Colonic mucosa (tissue), 4 donors: ENCODE measurements at places on chromosomes 2 and 18.

DNA sequence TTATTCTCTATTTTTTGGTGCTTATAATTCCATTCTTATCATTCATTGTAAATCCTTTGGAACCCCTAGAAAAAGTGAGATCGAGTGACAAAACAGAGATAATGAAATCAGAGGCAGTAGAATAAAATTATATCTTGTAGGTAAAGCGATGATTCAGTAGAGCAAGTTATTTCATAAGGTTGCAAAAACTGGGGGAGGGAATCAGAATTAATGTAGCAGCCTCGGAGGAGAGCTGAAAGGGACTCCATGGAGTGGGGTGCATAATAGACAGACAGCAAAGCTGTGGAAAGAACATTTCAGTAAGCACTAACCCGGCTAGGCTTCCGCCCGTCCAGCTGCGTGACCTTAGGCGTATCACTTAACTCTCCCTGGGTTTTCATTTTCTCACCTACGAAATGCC lies 289.7 kb downstream of the EN1 start:
- DNase-seq: no peak

DNA sequence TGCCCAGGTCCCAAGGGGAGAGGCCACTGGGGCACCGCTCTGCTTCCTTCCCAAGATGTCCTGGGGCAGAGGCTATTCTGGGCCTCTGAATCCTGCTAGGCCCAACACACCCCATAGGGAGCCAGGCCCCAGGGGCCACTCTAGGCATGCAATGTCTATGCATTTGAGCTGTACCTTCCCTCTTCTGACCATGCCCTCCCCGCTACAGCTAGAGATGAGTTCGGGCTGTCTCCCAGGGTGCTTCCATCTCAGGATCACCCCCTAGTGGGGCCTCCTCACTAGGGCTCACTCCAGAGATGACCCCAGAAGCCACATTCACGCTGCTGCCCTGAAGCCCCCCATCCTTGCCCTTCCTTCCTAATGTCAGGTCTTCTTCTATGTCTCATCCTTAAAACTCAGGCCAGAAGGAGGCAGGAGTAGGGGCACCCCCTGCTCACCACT lies 54.4 kb downstream of the TNS1 start:
- DNase-seq: no peak

- DNase-seq: peak; percentile 18
Measured at GRCh38 chr18:47149457-47150028, 757 bp downstream of the HDHD2 start.

- DNase-seq: no peak
Measured at GRCh38 chr2:218166791-218167190, at the start of gene CXCR1. Gene CXCR1, minus strand, starts transcription at chr2:218166962. Its CDS starts 1,751 bp downstream, at chr2:218165211.

- no peak for DNase-seq
Measured at GRCh38 chr18:46502444-46502843, 154.6 kb downstream of the LOXHD1 start.

DNA sequence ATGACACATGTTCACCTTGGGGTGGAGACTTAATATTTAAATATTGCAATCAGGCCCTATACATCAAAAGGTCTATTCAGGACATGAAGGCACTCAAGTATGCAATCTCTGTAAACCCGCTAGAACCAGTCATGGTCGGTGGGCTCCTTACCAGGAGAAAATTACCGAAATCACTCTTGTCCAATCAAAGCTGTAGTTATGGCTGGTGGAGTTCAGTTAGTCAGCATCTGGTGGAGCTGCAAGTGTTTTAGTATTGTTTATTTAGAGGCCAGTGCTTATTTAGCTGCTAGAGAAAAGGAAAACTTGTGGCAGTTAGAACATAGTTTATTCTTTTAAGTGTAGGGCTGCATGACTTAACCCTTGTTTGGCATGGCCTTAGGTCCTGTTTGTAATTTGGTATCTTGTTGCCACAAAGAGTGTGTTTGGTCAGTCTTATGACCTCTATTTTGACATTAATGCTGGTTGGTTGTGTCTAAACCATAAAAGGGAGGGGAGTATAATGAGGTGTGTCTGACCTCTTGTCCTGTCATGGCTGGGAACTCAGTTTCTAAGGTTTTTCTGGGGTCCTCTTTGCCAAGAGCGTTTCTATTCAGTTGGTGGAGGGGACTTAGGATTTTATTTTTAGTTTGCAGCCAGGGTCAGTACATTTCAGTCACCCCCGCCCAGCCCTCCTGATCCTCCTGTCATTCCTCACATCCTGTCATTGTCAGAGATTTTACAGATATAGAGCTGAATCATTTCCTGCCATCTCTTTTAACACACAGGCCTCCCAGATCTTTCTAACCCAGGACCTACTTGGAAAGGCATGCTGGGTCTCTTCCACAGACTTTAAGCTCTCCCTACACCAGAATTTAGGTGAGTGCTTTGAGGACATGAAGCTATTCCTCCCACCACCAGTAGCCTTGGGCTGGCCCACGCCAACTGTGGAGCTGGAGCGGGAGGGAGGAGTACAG lies 108.1 kb downstream of the XRCC5 start:
- DNase-seq: no peak

GRCh38 chr2:20635113-20635510 lies 15.8 kb downstream of the HS1BP3 start:
- peak; percentile 49 for DNase-seq
